ENCODE measurements at places on chromosomes 7 and 10.

GRCh38 chr7:77933394-77933793, 134.8 kb downstream of the PHTF2 start:
- DNase-seq = no peak

- no peak for DNase-seq
These were observed 12.4 kb upstream of the RET start for GRCh38 chr10:43064331-43065075.

- no peak for DNase-seq
These were observed 204.3 kb downstream of the TWIST1 start for GRCh38 chr7:18913106-18913505.

- DNase-seq = no peak
These were observed 172.4 kb downstream of the PRPF18 start for GRCh38 chr10:13759168-13759567.

DNA sequence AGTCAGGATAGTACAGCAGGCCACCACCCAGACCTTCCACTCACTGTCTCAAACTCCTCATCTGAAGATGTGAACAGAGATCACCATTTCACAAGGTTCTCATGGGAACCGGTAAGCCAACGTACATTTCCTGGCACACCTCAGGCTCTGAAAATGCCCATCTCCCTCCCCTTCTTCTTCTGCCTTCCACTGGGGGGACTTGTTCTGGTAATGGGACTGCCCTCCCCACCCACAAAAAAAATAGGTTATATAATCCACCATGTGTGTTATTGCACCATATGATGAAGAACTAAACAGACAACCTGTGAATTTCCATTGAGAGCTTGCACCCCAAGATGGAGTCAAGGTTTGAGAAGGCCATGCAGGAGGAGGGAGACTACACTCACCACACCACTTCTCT, 42.1 kb upstream of the IKZF1 start:
- no peak for DNase-seq

DNA sequence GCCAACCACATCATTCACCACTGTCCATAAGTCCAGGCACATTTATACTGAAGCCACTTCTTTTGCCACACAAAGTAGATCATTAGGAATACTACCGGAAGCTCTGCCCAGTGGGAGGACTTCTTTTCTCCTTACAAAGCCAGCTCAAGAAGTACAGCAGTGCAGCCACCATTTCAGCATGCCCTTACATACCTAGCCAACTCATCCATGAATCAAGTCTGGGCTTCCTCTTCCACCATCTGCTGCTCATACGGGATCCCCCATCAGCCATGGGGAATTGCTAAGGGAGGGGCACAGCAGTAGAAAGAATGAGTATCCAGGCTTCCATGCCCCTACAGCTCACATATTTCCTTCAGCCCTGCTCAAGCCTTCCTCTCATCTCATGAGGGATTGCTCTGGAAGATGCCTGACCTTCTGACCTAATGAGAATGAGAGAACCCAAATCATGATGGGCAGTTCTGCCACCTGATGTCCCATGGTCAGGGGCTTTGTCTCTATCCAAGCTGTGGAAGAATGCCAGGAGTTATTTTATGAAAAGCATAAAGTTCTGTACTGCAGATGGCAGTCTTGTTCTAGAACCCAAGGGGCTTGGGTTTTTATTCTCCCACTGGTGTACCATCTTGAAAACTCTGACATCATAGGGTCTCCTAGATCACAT, 39.5 kb downstream of the ACSM6 start:
- DNase-seq = no peak
